Mesenteric fat pad (tissue), 1 donor: ENCODE measurements at places on chromosomes 5 and 9. TPM values are rescaled to one million over a fixed set of nuclear protein-coding genes. Genes with fewer than 3 reads are reported as not detected.

Gene BTNL8
- total RNA-seq: 0.96 TPM

Gene PTGES
- 14.1 TPM for total RNA-seq

Gene OR1J2
- not detected for total RNA-seq

Gene BARX1
- total RNA-seq: not detected

Gene PCDHGB1
- total RNA-seq: 1.3 TPM

Gene CAMK4
- total RNA-seq: 0.42 TPM

DNA sequence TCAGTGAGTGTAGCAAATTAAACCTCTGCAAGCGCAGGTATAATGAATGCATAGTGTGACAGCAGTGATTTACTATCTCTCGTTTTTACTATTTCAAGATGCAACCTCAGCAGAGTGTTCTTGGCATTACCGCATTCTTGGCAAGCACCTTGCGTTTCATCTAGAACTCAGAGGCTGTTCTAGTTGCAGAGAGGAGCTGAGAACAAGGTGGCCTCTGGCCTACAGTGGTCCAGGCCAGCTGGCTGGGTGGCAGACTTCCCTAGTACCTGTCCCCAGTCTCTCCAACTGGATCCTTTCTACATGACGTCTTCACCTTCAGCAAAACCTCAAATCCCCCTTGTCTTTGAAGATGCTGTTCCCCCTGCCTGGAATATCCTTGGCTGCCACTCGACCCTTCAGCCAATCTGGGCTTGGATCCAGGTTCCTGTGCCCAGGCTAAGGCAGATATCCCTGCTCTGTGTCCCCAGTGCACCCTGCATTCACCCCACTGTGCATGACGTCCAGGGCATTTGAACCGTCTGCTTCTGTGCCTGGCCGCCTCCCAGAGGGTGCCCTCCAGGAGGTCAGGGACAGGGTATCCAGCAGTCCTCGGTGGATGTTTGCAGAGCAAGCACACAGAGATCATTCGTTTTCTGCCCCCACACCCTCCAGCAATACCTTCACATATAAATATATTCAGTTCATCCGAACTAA lies 120.4 kb upstream of the CPEB4 start:
- no peak for DNase-seq

DNA sequence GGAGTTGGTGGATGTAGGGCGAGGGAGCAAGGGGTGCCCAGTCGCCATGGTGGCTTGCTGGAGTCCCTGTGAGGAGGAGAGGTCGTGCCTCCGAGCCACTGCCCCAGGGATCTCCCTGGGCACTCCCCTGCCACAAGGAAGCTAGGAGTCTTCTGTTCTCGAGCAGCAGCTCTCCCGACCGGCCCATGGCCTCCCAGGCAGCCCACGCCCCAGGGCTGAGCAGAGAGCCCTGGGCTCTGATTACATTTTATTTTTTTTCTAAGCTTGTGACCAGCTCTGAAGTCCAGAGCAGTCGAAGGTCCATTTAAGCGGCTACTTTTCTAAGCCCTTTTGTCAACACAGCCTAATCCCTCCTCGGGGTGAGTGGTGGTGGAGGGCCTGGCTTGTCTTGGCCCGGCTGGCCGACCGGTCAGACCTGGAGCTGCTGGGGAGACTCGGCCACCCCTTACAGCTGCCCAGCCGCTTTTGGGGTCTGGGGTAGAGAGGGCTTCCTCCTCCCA lies 2.1 kb downstream of the RXRA start:
- DNase-seq: no peak

GRCh38 chr9:76911971-76912370 lies 6.1 kb upstream of the PRUNE2 start:
- DNase-seq: no peak

DNA sequence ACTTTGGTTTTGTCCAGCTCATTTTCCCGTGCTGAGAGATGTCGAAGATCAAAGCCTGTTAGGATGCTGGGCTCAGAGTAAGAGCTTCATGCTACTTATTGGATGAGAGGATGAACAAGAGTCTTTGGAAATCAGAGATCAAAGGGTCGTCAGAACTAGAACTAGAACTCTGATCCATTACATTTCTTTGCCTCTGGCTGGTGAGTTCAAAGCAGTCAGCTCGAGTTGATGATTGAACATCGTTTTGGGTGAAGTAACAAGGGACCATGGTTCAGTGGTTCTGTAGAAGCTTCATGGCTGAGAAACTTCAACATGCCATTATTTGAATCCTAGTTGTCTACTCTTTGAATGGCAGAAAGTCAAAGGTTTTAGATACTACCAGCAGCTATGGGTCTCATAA lies 320.3 kb downstream of the ARHGEF28 start:
- no peak for DNase-seq

GRCh38 chr9:130425741-130426466 lies 18.9 kb upstream of the ASS1 start:
- no peak for DNase-seq

GRCh38 chr9:122053064-122053463 lies 40.0 kb downstream of the TTLL11 start:
- no peak for DNase-seq

DNA sequence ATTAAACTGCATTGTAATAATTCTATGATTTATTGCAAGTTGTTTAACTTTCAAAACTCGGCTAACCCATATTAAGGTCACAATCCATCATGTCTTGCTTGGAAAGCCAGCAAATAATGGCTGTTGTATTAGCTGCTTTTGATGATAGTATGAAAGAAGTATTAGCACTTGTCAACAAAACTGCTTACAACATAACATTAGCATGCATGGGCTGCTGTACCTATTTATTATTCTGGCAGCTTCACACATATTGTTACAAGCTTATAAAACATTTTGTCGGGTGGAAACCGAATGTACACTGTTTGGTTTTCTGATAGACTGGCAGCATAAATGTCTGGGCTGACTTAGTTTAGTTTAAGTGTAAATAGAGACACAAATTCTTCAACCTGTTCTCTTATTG lies 378.3 kb downstream of the KIAA0825 start:
- DNase-seq: no peak

- DNase-seq: no peak
These were observed 3.8 kb downstream of the SPRY4 start for GRCh38 chr5:142320851-142321560.

DNA sequence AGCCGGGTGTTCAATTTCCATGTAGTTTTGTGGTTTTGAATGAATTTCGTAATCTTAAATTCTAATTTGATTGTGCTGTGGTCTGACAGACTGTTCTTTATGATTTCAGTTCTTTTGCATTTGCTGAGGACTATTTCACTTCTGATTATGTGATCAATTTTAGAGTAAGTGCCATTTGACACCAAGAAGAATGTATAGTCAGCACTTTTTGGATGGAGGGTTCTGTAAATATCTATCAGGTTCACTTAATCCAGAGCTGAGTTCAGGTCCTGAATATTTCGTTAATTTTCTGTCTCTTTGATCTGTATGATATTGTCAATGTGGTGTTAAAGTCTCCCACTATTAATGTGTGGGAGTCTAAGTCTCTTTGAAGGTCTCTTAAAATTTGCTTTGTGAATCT lies 944.9 kb downstream of the TLE4 start:
- no peak for DNase-seq
